Stimulated activated CD4-positive, alpha-beta T cell treated with anti-CD3 and anti-CD28 coated beads, Interleukin-4, amount 100 ng/mL, for 24 hours (primary cell): ENCODE measurements at places on chromosomes 2 and 18.

- DNase-seq: no peak
Observed at GRCh38 chr2:232576995-232577394, 26.5 kb downstream of the EIF4E2 start.

DNA sequence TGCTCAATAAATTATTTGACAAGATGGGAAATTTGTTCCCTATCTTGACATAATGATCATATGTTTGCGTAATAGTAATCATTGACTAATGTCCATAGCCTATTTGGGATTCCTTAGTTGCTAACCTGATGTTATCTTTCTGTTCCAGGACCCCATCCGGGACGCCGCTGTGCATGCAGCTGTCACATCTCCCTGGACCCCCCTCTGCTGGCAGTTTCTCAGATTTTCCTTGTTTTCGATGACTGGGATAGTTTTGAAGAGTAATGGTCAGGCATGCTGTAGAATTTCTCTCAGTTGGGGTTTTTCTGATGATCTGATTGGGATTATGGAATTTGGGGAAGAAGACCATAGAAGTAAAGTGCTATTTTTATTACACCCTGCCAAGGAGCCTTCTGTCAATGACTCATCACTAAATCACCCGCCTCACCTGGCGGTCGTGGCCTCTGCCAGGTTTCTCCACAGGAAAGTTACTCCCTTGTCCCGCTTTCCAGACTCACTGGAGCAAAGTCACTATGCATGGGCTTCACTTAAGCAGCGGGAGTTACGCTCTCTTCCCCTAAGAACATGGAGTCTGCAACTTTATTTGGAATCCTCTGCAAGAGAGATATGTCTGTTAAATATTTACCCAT, 19.9 kb upstream of the TMEM18 start:
- DNase-seq: no peak

GRCh38 chr18:48084858-48085257, 154.4 kb upstream of the SMAD2 start:
- no peak for DNase-seq

GRCh38 chr2:70089983-70090525, 2.8 kb downstream of the PCBP1 start:
- DNase-seq: no peak

DNA sequence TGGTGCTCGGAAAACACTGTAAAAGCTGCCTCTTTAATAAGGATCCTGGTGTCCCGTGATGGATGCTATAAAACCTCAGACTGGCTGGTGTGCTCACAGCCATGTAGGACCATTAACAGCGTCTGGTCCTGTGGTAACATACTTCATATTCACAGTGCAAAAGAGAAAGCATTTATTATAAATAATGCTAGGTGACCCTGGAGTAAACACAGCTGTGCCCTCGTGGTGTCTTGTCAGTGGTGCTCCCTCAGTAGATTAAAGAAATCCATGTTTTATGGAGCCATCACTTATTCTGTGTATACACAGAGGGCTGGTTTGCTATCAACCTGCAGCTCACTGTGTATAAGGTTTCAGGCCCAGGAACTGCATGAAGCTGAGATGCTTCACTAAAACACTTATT, 106.9 kb downstream of the CDK15 start:
- no peak for DNase-seq

- peak; percentile 13 for DNase-seq
Observed at GRCh38 chr18:23689031-23689615, at the start of gene LAMA3. Gene LAMA3 (plus strand): TSS chr18:23689453. CDS start chr18:23689684, 231 bp downstream.

- DNase-seq: no peak
Observed at GRCh38 chr2:23485841-23486683, 101.1 kb downstream of the KLHL29 start.

DNA sequence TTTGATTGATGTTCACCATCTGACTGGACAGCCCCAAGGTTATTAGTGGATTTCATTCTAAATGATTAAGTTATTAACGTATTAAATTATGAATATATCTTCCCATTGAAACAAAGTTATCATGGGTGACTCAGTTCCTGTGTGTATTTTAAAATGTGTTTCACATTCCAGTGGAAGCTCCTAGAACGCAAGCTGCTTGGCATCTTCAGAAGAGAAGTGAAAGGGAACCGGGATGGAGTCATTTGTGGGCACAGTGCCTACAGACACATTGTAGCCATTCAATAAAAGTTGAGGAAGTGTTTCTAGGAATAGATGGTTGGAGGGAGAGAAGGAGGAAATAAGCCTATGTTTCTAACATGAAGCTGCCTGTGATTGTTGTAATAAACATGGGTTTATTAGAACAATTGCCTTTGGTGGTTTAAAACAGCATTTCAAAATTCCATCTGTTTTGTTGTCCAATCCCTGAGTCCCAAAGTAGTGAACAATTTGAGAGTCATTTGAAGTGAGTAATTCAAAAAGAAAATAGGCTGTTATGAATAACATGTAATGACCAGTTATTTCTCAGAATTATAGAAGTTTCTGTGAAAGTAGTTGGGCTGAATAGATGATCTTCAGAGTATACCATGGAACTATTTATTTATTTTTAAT, 143.5 kb downstream of the PKP4 start:
- DNase-seq: no peak

DNA sequence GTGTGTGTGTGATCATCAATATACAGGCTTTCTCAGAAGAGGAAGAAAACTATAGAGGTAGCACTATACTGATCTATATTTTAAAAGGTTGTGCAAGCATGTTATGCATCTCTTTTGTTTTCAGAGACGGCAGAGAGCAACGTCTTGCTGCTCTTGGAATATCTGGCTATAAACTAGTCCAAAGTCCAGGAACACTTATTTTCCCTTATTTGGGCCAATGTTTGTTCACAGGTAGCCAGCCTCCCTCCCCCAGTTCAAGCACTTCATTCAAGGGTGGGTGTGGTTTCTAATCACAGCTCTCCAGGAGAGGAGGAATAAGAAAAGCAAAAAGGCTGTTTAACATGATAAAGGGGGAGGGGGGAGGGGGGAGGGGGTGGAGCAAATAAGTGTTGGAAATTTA, 4.2 kb downstream of the FZD5 start:
- no peak for DNase-seq

DNA sequence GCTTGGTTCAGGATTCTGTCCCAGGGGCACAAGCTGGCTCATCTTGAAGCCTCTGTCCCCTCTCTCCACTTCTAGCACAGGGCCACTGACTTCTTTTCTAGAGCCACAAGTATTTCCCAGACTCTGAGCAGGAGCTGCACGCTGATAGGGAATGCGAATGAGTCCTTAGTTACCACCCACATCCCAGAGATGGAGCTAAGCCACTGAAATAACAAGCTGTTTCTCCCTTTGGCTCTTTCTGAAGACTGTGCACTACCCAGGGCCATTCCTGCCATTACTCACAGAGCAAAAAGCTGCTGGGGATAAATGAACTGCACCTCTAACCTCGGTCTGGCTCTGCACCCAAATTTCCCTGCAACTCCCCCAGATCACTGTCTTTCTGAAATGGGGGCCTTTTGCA, 70.6 kb downstream of the TSN start:
- no peak for DNase-seq

- DNase-seq: no peak
Observed at GRCh38 chr2:218393750-218394290, 5.8 kb upstream of the CTDSP1 start.

- DNase-seq: no peak
Observed at GRCh38 chr2:174623690-174624089, 26.1 kb upstream of the WIPF1 start.

GRCh38 chr2:199228887-199229819, 228.6 kb downstream of the SATB2 start:
- peak; percentile 39 for DNase-seq

GRCh38 chr2:113842919-113843736, 46.8 kb upstream of the ACTR3 start:
- no peak for DNase-seq

DNA sequence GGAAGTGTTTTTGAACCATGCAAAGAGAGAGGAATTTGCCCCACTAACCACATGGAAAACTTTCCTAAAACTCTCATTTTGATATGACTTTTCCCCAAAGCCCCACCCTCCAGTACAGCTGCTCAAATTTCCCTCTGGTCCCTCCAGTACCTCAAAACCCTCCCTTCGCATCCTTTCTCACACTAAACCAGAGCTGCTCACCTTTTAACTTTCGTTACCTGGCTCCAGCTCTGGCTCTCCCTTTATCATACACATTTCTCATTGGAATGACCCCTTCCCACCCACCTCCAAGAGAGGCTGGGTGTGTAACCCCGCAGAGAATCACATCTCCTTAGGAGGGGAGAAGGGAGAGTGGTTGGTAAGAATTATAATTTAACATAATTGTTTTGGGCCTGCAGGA, 86.8 kb upstream of the NDUFV2 start:
- DNase-seq: no peak

- DNase-seq: no peak
Observed at GRCh38 chr2:165013944-165014619, 58.8 kb upstream of the SLC38A11 start.

- DNase-seq: no peak
Observed at GRCh38 chr2:37797081-37797480, 125.6 kb upstream of the CDC42EP3 start.

- DNase-seq: no peak
Observed at GRCh38 chr2:111905990-111906735, 7.8 kb downstream of the MERTK start.

GRCh38 chr2:241951920-241952319, 82.4 kb downstream of the RTP5 start:
- DNase-seq: no peak

DNA sequence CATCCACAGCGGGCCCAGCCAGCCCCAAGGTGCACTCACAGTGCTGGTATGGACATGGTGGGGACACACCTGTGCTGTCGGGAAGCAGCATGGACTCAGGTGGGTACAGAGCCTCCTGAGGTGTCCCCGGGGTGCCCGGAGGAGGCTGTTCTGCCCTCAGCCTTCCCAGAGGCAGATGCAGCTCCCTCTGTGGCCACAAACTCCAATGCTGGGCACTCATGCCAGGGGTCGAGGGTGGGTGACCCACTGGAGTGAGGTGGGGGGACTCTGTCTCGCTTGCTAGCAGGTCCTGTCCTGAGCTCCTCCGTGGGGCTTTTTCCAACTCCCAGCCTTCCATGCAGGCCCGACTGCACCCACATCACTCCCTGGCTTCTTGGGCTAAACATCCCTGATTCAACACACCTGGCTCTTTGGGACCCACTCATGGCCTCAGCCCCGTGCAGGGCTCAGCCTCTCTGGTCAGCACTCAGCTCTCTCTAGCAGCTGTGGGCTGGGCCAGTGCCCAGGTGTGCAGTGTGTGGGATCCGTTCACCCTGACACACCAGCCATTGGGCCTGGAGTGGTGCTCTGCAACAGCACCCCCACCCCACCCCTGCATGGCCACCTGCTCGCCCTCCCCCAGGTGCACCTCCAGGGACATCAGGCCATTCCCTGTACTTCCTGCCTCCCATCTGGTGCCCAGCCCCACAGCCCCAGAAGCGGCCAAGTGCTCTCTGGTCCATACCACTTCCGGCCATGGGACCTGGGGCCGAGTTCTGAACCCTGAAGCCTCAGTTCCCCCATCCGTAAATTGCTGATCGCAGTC, 16.0 kb downstream of the RAMP1 start:
- no peak for DNase-seq

- DNase-seq: no peak
Observed at GRCh38 chr2:69559442-69560146, 83.9 kb downstream of the AAK1 start.

DNA sequence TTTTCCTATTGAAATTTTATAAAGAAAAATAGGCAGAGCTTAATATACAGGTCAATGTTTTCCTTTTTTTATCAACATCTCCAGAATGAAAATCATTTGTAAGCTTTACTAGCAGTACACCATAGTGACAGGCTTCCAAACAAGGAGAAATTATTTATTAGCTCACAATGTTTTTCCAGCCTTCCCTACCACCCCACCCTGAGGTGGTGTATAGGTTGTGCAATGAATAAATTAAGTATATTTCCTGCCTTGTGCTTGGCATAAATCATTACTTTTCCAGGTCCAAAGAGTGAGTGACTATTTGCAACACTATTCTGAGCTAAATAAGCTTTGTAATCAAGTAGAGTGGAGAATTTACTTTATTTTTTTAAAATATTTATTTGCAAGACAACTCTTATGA, 876.2 kb upstream of the POU3F3 start:
- no peak for DNase-seq

GRCh38 chr2:122210898-122211856, 455.7 kb downstream of the TSN start:
- DNase-seq: no peak

GRCh38 chr2:5691985-5692529, at the start of gene SOX11:
Gene SOX11 (plus strand): TSS chr2:5692384. CDS start chr2:5692722, 338 bp downstream.
- no peak for DNase-seq

GRCh38 chr2:18722101-18722500, 132.7 kb upstream of the NT5C1B start:
- DNase-seq: no peak

DNA sequence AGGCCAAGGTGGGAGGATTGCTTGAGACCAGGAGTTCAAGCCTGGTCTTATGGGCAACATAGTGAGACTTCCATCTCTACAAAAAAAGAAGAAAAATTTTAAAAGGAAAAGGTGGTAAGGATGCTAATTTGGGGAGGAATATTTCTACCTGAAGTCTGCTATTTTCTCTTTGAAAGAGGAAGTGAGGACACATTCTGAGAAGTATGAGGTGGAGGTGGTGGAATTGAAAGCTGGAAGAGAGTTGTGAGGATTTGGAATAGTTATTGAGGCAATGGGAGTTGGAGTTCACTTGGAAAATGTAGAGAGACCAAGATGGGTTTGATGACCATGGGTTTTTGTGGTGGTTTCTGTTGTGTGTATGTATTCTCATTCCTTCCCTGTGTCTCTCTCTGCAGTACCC, 29.3 kb downstream of the EML4 start:
- no peak for DNase-seq

GRCh38 chr2:233290051-233290845, 17.4 kb upstream of the SAG start:
- no peak for DNase-seq

GRCh38 chr2:95031076-95031725, 5.7 kb downstream of the MAL start:
- no peak for DNase-seq

- no peak for DNase-seq
Observed at GRCh38 chr2:188573453-188573852, 281.8 kb downstream of the GULP1 start.

GRCh38 chr18:36934884-36935283, 106.0 kb downstream of the KIAA1328 start:
- DNase-seq: no peak

- no peak for DNase-seq
Observed at GRCh38 chr18:43275546-43275945, 1.7 kb downstream of the SYT4 start.

DNA sequence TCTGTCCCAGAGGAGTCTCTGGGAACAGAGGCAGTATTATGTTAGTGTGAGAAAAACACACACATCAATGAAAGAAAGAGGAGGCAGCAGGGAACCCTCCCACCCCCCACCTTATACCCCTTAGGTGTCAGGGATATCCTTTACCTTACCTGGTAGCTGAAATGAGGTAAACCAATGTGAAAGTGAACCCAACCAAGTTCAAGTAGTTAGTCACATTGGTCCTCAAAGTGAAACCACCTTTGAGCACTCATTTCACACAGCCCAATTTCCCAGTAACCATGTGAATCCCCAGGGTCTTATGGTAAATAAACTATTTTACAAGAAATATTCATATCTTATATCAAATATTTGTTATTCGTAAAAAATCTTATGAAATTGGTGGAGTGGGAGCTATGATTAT, 377.8 kb downstream of the LRATD1 start:
- DNase-seq: no peak
